ENCODE measurements at places on chromosomes 2 and 18.

DNA sequence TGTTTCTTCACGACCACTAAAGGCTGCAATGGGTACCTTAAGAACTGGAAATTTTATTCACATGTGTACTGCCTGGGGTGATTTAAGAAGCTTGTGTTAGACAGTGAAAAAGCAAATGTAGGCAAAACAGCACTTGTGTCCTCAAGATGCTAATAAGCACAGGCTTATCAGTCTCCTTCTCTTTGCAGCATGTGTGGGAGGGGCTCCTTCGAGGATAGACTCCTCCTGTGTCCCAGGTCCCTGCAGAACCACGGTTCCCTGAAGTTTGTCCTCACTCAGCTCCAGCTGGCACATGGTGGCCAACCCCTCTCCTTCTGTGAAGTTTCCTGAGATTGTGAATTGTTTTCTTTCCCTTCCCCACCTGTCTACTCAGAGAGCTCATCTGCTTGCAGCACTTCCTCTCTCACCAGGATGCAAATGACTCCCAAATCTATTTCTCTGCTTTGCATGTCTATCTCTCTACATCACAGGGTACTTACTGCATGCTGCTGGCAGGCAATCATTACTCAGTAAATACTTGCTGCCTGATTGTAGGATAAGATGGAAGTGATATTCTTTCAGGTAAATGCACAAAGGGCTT, 589.6 kb upstream of the KLHL29 start:
- DNase-seq, result no peak

DNA sequence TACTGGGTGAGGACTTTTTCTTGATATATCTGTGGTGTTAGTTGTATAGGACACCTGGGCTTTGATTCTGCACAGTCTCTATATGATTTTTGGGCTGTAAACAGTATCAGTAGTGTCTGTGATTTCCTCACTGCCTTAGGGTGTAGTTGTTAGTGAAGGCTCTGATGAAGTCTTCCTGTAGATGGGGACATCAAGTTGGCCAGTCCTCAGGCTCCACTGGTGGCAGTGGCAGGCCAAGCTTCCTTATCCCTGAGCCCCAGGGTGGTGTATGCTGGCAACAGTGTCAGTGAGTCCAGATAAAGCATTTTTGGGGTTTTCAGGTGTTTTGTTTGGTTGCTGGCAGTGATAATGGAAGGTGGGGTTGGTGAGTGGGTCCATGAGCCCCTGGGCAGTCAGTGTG, 961.4 kb downstream of the DSC3 start:
- DNase-seq, result no peak

DNA sequence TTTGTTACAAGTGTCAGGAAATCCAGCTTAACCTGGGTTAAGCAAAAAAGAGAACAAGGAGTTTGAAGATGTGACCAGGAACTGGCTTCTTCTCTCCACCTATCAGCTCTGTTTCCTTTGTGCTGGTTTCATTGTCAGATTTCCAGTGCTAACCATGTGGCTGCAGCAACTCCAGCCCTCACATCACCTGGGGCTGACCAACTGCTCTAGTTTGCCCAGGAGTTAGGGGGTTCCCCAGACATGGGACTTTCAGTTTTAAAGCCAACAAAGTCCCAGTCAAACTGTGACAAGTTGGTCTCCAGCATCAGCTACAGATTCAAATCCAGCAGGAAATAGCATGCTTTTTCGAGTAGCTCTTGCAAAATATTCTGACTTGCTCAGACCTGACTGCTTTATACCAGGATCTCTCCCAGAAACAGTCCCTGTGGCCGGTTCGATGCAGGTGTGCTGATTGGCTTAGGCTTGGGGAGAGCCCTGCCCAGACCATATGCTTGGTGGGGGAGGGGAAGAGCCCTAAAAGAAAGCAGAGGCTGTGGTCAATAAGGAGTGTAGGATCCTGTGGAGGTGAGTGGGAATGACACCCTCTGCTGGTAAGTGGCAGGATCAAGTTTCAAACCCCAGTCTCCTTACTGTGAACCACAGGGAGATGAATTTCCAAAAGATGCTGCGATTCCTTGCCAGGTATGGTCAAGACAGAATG, 49.5 kb downstream of the KCNE4 start:
- DNase-seq, result no peak

DNA sequence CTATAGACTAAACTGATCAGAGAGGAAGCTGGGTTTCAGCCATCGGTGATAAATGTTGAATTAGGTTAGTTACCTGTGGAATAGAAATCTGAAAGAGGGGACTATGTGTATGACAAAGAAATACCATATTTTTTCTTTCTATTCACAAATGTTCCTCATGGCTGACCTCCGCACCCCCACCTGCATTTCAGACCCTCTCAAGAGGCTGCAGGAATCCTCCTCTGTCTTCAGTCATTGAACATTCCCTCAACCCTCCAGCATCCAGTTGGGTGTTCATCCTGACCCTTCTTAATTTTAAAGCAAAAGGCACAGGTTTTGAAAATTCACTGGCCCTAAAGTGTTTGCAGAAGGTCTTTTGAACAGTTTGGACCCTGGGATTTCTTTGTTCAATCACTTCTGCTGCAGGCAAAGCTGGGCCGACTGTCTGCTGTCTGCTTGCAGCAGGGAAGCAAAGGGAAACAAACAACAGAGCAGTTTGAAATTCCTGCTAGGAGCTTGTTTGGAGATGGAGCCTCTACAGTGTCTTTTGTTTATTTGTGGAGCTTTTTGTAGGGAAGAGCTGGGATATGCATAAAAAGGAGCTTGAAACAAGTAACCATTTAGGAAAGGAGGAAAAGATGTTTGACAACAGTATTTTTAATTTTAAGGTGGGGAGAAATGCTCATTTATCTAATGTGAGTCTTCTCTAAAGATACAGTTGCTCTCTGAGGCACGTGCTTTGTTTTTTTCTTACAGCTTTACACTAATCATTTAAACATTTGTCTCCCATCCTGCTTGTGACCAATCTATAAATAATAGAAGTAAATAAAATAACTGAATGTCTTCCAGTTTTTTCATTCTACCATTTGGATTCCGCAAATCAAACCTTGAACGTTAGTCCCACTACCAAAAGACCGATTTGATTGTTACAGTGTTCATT, 213.3 kb upstream of the MMADHC start:
- DNase-seq, result no peak

DNA sequence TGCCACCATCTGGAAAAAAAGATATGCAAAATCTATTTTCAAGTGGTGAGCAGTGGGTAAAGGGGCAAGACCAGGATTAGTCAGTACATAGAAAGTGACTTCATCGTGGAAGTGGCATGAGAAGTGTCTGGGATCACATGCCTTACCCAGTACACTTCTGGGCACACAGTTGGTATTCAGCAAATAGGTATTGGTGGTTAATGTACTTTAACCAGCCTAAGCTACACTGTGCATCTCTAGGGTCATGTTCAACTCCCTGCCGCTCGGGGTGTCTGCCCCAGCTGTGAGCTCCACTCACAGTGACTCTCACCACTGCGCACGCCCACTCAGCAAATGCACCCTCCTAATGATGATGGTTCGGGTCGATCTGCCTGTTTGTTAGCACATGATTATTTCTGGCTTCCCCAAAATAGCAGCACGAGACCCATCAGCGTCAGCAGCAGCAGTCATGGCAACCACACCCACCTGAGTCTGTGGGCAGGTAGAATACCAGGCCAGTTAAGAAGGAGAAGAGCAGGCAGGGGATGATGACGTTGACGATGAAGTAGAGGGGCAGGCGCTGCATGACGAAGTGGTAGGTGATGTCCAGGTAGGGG, 11.1 kb downstream of the CHRNA1 start:
- DNase-seq, result no peak

- peak; percentile 70 for DNase-seq
Measured at GRCh38 chr2:28359222-28360057, 33.2 kb upstream of the FOSL2 start.

- DNase-seq, result no peak
Measured at GRCh38 chr18:75931079-75931478, 503.6 kb upstream of the SMIM21 start.

DNA sequence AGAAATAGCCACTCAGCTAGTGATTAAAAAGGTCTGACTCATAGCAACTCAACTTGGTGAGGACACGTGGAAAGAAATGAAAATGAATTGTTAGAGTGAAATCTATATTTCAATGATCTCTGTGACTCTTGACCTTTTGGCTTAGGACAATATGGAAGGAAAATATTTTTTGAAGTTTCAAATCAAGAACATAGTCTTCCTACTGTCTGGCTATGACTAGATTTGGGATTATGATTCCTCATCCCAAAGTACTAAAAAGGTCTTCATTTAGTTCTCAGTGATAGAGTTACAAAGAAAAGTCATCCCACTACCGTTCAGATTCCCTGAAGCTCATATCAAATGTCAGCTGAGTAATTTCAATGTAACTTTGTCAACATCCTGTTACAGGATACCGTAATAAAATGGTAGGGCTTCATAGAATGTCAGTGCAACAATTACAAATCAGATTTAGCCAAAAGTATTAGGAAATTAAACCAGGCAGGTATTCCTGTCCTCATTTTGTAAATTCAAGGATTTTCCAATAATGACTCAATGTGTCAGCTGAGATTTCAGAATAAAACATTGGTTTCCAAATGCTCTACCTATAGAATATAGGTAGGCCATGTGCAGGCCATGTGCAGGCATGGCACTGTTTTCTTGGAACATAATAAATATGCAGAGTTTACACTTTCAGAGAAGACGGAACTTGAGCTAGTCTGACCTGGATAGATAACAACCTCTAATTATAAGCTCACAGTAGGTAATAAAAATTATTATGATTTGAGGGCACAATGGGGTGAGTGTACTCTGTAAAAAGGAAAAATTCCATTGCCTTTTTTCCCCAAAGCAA, 36.0 kb downstream of the ANKRD29 start:
- DNase-seq, result no peak

DNA sequence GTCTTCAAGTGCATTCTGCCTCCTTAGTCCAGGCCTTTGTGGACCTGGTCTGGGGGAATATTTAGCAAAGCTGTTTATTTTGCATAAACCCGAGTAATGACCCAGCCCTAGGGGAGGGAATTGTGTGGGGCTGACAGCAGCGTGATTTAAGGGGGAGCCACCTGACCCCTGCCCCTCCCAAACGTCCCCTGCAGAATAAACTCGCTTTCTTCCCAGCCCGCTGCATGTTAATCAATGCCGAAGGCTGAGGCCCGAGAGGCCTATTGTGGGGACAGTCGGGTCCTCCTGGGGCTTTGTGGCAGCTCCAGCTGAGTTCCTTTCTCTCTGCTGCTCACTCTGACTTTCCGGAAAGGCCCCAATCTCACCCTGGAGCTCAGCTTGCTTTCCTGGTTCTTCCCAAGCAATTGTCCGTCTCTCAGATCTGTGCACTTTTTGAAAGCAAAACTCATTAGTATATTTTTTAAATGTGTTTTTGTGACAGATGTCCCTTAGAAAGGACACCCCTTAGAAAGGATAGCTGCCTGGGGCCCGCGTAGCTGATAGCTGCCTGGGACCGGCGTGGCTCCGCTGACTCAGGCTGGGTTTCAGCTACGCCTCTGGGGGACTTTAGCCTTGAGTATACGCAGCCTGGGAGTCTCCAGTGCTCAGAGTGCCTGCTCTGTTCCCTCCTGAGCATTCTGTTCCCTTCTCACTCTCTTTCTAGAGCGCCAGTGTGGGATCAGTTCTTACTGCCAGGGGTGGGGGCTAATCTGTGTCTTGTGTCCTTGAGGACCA, 158.3 kb downstream of the GLI2 start:
- DNase-seq, result no peak

DNA sequence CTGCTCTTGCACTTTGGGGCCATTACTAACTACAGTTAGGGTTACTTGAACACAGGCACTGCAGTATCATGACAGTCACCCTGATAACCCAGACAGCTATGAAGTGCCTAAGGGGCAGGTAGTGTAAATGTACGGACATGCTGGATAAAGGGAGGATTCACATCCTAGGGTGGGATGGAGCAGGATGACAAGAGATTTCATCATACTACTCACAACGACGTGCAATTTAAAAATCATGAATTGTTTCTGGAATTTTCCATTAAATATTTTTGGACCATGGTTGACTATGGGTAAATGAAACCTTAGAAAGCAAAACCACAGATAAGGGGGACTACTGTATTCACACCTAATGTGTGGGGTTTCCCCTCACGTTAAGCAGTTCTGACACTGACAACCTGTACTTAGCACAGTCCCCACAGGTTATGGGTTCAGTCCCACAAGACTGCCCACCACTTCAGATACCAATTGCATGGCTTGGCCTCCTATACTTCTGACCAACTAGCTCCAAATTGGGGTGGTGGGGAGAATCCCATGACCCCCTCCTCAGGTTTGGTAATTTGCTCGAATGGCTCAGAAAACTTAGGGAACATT, 75.8 kb downstream of the NAT8 start:
- DNase-seq, result no peak

DNA sequence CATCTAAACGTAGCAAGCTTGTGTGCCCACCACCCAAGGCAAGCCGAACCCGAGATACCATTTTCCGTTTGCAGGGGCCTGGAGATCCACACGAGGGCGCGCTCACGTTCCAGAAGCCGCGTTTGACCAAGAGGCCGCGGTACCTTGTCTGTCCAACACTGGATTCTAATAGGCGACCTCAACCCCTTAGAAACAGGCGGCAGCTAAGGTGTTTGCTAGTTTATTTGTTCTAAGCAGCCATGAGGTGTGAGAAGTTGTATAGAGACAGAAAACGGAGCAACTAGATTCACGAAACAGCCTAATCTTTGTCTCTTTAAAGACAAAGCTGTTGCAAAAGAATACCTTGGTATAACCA, 4.2 kb downstream of the HOXD11 start:
- DNase-seq, result no peak

GRCh38 chr18:61988100-61988499, 95.3 kb upstream of the RNF152 start:
- DNase-seq, result no peak

DNA sequence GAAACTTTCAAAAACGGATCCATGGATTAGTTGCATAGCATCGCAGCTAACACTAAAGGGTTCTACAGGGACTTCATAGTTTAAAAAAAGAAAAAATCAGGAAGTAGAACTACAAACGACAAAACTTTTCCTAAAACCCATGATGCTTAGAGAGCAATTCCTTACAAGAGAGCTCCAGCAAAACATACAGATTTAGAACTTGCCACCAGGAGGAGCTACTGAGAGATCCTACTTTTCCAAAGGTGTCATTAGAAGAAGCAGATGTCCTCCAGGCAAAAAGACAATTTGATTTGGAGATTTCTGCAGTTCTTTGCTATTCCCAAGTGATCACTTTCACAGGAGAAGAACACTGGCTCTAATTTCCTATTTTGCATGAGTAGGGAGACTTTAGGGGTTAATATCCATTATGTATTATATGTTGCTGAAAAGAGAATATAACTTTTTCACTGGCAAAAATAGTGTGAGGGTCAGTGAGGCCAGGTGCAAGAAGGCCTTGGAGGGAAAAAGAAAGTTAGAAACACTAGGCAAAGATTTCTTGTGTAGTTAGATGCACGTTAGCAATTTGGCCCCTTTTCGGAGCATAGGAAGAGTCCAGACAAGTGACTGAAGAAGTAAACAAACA, 436.2 kb downstream of the SUCLG1 start:
- no peak for DNase-seq

GRCh38 chr2:202169131-202169530, 69.3 kb downstream of the SUMO1 start:
- DNase-seq, result no peak

GRCh38 chr2:71614976-71615766, 161.8 kb downstream of the DYSF start:
- DNase-seq, result no peak
